Activated CD4-positive, CD25-positive, alpha-beta regulatory T cell treated with anti-CD3 and anti-CD28 coated beads, Interleukin-2, amount 50 U/mL, for 16 hours (primary cell): ENCODE measurements at places on chromosomes 1 and 21.

- DNase-seq: no peak
These were observed 2.8 kb upstream of the FAM131C start for GRCh38 chr1:16076031-16076864.

- no peak for DNase-seq
These were observed 64.6 kb upstream of the C1orf21 start for GRCh38 chr1:184322253-184322652.

DNA sequence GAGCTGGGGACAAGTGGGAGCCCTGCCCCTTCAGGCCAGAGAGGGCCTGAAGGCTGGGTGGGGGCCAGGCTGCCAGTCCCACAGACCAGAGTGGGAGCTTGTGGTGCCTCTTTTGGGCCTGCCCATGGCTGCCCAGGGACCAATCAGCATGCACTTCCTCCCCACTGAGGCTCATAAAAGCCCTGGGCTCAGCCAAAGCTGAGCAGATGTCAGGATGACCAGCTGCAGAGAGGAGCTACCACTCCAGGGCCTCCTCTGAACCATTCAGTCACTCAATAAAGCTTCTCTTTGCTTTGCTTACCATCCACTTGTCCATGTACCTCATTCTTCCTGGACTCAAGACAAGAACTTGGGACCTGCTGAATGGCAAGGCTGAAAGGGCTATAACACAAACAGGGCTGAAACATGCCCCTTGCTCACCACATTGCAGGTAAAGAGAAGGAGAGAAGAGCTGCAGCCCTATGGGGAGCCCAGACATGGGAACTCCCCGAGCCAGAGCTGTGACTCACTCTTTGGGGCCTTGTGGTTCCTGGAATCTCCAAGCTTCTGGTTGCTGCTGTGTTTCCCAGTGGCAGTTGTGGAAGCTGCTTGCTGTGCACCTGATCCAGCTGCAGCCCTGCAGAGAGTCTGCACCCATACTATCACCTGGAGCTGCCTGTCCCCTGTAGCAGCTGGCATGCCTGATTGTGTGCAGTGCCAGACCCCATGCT lies 82.0 kb downstream of the OLFML3 start:
- DNase-seq: no peak

DNA sequence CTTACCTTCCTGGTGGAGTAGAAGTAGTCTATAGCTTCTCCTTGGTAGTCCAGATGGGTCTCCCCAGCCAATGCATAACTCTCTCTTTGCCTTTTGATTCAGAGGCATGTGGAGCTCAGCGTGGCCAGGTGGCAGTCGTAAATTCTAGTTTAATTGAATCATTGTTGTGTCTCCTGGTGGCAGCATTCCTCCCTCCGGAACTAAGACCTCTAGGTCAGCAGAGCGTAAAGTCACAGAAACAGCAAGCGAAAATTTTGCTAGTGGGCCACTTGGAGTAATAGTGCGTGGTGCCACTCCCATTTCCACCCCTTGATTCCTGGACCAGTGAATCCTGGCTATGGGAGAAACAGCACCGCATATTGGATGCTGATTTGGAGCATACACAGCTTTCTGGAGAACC lies 3.9 kb upstream of the TMPRSS2 start:
- DNase-seq: no peak

GRCh38 chr1:106619827-106620134 lies 436.7 kb upstream of the PRMT6 start:
- no peak for DNase-seq

DNA sequence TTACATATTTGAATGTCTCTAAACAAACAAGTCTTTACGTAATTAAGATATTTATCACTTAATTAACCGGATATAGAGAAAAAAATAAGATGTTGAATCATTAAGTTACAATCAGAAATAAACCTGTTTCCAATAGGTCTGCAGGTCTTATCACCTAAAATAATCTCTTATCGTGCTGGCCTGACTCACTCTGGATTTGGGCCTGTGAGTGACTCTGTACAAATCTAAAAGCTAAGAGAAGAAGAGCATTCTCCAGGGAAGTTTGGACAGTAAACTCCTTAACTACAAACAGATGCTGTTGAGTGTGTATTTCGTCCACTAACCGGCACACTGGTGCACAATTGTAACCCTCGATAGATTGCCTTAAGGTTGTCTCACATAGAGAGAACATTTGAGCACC lies 25.3 kb downstream of the CEP104 start:
- DNase-seq: no peak

GRCh38 chr1:47940326-47940725 lies 56.9 kb downstream of the TRABD2B start:
- no peak for DNase-seq

- DNase-seq: no peak
These were observed 117.0 kb downstream of the NEK7 start for GRCh38 chr1:198273748-198274295.
